Smooth muscle cell of the coronary artery (primary cell): ENCODE measurements at places on chromosomes 1 and 21. TPM values are rescaled to one million over a fixed set of nuclear protein-coding genes. Genes with fewer than 3 reads are reported as not detected.

The SZT2 gene
- 18.0 and 34.6 TPM in 2 replicates for total RNA-seq

The DSCAM gene
- total RNA-seq, result not detected in 2 replicates

The KCNJ10 gene
- total RNA-seq, result not detected in 2 replicates

The BOLA1 gene
- total RNA-seq, result 6.7 and 8.7 TPM in 2 replicates

The BRINP2 gene
- total RNA-seq, result not detected in 2 replicates

The CYP4Z1 gene
- total RNA-seq, result not detected in 2 replicates

The KCNQ4 gene
- total RNA-seq, result not detected in 2 replicates

The SMYD3 gene
- 37.4 and 142 TPM in 2 replicates for total RNA-seq

The AXDND1 gene
- total RNA-seq, result 0.15 and 0.47 TPM in 2 replicates

The LORICRIN gene
- not detected in 2 replicates for total RNA-seq

The FCGR3A gene
- total RNA-seq, result not detected in 2 replicates

The SPRR4 gene
- total RNA-seq, result not detected in 2 replicates

The TNFRSF18 gene
- not detected in 2 replicates for total RNA-seq

The CFAP107 gene
- not detected in 2 replicates for total RNA-seq

The RAB25 gene
- total RNA-seq, result not detected in 2 replicates

The BMP8B gene
- under 0.01 TPM in 1 of 2 replicates, not detected in the other for total RNA-seq

The RHOU gene
- total RNA-seq, result 0.45 and 4.8 TPM in 2 replicates

The AIRE gene
- not detected in 2 replicates for total RNA-seq

The MAB21L3 gene
- 0.12 TPM in 1 of 2 replicates, not detected in the other for total RNA-seq

The KHDC4 gene
- total RNA-seq, result 18.6 and 18.8 TPM in 2 replicates

The C1QTNF12 gene
- total RNA-seq, result 0.35 and 0.53 TPM in 2 replicates

The MGST3 gene
- 157 and 334 TPM in 2 replicates for total RNA-seq

The OR2M7 gene
- total RNA-seq, result not detected in 2 replicates

The KCNT2 gene
- total RNA-seq, result 0.70 and 2.9 TPM in 2 replicates

The APOBEC4 gene
- total RNA-seq, result not detected in 2 replicates

The TAS1R1 gene
- 0.12 and 0.15 TPM in 2 replicates for total RNA-seq

The PDZK1 gene
- total RNA-seq, result 0.08 TPM in 1 of 2 replicates, not detected in the other

The RAP1GAP gene
- 0.12 and 0.23 TPM in 2 replicates for total RNA-seq

The SPATA1 gene
- total RNA-seq, result 0.15 TPM in 1 of 2 replicates, not detected in the other

The PERM1 gene
- 0.12 and 0.15 TPM in 2 replicates for total RNA-seq

The RAB3B gene
- 3.7 and 11.7 TPM in 2 replicates for total RNA-seq

The LCE6A gene
- not detected in 2 replicates for total RNA-seq

The EPHA8 gene
- total RNA-seq, result not detected in 2 replicates

The ECE1 gene
- 43.1 and 259 TPM in 2 replicates for total RNA-seq

The HSF2BP gene
- 2.0 TPM in 1 of 2 replicates, not detected in the other for total RNA-seq

The AKR7A2 gene
- 44.9 and 66.7 TPM in 2 replicates for total RNA-seq

The LRRC71 gene
- total RNA-seq, result 0.08 TPM in 1 of 2 replicates, not detected in the other

The MIXL1 gene
- not detected in 2 replicates for total RNA-seq

The CEP85 gene
- total RNA-seq, result 2.3 and 6.5 TPM in 2 replicates

The AADACL4 gene
- total RNA-seq, result not detected in 2 replicates

The NPL gene
- 0.98 and 3.5 TPM in 2 replicates for total RNA-seq

The HTR6 gene
- total RNA-seq, result 0.23 TPM in 1 of 2 replicates, not detected in the other

The PLA2G2D gene
- total RNA-seq, result not detected in 2 replicates

The KIF14 gene
- total RNA-seq, result 0.23 and 2.0 TPM in 2 replicates

The GLIS1 gene
- 0.23 and 0.30 TPM in 2 replicates for total RNA-seq

The PDIK1L gene
- 2.9 TPM in 2 replicates for total RNA-seq

The RGS16 gene
- total RNA-seq, result 0.30 and 3.3 TPM in 2 replicates

The MLLT11 gene
- total RNA-seq, result 0.59 and 7.9 TPM in 2 replicates

The GNAT2 gene
- total RNA-seq, result 0.38 TPM in 1 of 2 replicates, not detected in the other

The SLFNL1 gene
- total RNA-seq, result 0.15 and 0.35 TPM in 2 replicates

The HNRNPCL2 gene
- total RNA-seq, result not detected in 2 replicates
